ENCODE measurements at places on chromosomes 3 and 15.
A peak's percentile ranks its signal among the peaks of the same experiment; 100 is the strongest.

DNA sequence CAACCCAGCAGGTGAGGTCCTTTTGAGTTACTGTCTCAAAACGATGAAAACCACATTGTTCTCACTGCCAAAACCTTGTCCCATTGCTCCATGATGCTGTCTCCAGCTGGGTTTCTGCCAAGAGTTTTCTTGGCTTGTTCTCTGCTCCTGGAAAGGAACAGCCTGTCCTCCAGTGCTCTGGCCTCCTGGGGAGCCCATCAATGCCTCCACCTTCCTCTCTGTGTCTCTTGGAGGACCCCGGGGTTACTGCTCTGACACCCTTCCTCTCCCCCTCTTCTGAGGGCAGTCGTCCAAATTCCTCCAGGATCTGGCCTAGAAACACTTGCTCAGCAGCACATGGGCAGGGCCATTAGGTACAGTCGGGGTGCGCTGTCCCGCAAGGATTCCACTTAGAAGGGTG lies 63.9 kb upstream of the RGMA start:
- no peak for DNase-seq

DNA sequence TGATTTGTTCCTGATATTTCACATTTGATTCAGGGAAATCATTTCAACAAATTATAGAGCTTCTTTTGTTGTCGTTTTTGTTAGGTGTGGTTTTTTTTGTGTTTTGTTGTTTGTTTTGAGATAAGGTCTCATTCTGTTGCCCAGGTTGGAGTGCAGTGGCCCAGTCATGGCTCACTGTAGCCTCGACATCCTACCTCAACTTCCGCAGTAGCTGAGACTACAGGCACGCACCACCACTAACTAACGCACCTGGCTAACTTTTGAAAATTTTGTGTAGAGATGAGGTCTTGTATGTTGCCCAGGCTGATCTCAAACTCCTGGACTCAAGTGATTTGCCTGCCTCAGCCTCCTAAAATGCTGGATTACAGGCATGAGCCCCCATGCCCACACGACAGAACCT lies 177.0 kb downstream of the AKAP13 start:
- DNase-seq: no peak

DNA sequence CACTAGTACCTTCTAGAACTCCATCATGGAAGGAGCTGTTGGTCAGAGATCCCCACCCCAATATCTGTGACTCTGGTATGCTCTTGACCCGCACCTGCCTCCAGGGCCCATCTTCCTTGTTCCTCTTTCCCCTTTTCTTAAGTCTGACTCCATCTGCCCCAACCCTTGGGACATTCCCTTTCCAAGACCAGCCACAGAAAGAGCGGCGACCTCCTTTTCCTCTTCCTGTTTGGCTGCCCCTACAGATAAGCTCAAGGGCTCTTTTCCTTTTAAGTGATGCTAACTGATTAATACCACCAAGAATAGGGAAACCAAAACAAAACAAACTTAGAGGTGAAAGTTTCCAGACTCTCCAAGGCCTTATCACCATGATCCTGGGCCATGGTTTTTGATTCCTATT lies 21.9 kb upstream of the ATP8B4 start:
- no peak for DNase-seq

DNA sequence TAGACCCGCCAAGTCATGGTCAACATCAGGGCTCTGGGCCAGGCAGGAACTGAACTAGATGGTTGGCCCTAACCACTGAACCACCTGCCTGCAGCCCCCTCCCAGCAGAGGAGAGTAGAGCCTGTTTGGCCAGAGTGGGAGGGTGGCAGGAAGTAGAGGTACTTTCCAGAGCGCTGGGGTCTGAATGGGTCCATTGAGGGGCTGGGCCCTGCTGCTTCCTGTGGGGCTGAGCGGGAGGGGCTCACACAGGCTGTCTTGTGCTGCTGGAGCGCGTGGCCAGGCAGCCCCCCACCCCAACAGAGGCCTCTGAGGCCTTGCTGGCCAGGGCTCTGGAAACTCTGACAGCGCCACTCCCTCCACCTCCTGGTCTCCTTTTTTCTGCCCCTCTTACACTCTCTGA lies 17.4 kb downstream of the CSPG4 start:
- DNase-seq: peak; percentile 10

- no peak for DNase-seq
Measured at GRCh38 chr3:138317687-138318086, 12.0 kb downstream of the NME9 start.

DNA sequence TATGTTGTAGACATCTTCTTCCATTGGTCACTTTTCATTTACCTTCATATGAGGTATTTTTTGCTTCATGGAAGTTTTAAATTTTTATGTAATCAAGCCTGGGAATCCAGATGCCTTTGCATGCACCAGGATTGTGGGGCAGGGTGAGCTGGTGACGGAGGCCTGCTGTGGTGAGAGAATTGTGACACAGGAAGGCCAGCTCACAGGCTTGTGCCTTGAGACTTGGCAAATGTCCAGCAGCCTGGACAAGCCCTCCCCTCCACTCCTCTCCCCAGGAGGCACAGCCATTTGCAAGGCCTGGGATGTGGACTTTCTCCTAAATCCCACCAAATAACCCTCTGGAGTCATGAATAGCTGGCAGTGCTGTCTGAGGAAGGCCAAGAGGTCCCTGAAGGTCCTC lies 67.4 kb downstream of the RHCG start:
- DNase-seq: no peak
